Breast epithelium (tissue), 4 donors: ENCODE measurements at places on chromosomes 5 and 9. TPM values are rescaled to one million over a fixed set of nuclear protein-coding genes. Genes with fewer than 3 reads are reported as not detected.

DNA sequence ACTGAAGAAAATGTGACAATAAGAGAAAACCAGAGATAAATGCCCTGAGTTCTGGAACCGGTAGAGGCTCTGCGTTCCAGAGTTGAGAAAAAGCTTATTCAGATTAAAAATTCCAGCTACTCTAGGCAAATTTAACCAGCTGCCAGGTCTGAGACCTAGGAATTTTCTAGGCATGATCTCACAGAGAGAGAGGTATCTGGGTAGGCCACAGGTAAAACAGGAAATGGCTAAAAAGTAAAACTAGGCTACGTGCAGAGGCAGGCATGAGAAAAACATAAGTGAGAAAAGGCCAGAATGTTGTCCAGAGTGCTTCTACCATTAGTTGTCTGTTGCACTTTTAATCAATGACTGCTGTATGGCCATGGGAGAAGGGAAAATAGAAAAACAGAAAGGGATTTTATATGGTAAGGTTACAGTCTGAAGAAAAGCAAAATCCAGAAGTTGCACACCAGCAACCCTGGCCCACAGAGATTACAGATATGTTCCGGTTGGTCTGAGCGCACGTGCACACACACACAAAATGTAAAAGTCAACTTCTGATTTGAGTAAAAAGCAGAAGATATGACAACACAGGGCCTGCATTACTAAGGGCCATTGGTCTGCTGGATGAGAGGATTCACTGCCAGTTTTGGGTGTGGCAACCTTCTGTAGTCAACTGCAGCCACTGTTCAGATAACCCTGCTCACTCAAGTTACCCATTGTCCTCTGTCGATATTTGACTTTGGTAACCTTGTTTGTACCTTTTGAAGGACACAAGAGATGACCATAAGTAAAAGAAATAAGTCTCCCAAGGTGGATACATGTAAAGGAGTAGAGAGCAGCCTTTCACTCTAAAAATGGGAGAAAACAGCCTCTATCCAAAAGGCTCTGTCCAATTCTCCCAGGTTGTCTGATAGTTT is 266.0 kb downstream of the DTWD2 start:
- H3K36me3 ChIP-seq: no peaks in the 10 kb centered on the region
- H3K4me3 ChIP-seq: no peak overlapping the region
- no peak overlapping the region for H3K27ac ChIP-seq
- DNase-seq: no peak
- no peaks in the 10 kb centered on the region for H3K4me1 ChIP-seq
- H3K27me3 ChIP-seq: no peaks in the 10 kb centered on the region

- no peaks in the 10 kb centered on the region for H3K27me3 ChIP-seq
- H3K36me3 ChIP-seq: no peaks in the 10 kb centered on the region
- no peak overlapping the region for H3K4me3 ChIP-seq
- no peaks in the 10 kb centered on the region for H3K4me1 ChIP-seq
These were observed 52.4 kb downstream of the MELK start for GRCh38 chr9:36625006-36625615.

- DNase-seq: no peak
- no peak overlapping the region for H3K4me3 ChIP-seq
- H3K4me1 ChIP-seq: no peaks in the 10 kb centered on the region
- H3K27ac ChIP-seq: no peak overlapping the region
- H3K27me3 ChIP-seq: no peaks in the 10 kb centered on the region
These were observed 49.0 kb upstream of the LMX1B start for GRCh38 chr9:126564716-126565115.

DNA sequence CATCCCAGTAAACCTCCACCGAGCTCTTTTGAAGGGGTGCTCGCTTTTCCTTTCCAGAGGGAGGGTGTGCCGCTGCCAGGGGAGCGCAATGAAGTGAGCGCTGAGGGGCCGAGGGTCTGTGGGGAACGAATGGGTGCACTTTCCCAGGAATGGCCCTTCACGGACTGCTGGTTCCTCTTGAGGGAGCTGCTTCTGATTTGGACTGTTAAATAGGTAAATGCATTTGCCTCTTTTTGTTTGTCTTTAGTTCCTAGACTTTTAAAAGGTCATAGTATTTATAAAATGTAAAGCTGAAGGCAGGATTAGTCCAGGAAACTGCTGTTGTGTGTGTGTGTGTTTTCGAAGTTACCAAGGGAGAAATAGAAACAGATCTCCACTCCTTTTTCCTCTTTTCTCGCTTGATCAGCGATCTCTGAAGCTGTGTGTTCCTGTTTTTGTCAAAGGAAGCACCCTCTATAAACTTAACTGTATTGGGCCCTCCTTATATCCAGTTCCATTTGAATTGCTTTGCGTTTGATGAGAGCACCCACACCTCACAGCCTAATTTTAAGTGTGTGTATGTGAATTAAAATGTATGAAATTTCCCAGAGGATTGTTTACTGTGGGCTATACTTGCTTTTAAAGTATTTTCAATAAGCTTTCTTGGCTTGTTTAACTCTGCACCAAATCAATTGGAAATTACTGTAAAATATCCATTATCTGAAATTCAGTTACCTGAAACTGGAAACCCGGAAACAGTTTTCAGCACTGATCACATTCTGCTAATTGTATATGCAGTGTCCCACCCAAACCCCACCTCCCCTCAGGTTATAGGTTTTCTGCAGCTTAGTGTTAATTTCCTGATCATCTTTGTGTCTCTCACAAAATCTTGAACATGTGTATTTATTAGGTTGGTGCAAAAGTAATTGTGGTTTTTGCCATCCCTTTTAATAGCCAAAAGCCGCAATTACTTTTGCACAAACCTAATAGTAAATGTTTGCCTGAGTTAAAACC is 966 bp downstream of the SNX2 start:
- no peaks in the 10 kb centered on the region for H3K27me3 ChIP-seq
- peak overlapping the region; percentile 95 for H3K4me3 ChIP-seq
- no peaks in the 10 kb centered on the region for H3K36me3 ChIP-seq
- no peaks in the 10 kb centered on the region for H3K4me1 ChIP-seq
- no peak for DNase-seq

DNA sequence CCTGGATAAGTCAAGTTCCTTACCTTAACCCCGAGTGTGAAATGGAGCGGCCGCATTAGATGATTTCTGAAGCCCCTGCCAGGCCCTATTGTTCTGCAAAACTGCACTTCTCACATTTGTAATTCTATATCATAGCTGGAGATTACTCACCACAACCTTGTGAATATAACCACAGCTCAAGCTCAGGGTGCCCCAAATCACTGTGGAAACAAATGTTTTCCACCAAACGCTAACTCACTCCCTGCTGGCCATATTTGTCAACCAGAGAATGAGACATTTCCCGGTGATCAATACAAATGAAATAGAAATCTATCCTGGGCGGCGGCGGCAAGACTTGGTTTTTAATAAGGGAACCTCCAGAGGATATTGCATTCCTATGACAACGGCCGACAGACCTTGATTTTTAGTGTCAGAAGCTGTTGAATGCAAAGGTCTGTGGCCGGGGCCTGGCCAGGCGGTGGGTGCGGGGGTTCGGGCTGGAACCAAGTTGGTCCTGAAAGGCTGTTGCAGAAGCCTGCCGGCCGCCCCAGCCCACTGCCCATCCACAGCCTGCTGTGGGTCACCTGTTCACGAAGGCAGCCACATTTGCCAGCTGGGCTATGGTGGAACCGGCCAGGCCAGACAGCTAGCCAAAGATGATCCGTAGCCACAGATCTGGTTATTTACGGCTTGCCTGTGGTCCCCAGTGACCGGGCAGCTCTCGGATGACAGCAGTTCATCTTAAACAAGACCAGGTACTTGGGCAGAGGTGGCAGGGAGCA is 93.9 kb upstream of the LMX1B start:
- H3K36me3 ChIP-seq: no peaks in the 10 kb centered on the region
- no peak overlapping the region for H3K4me3 ChIP-seq
- peaks cover 11% of the 10 kb centered on the region for H3K27me3 ChIP-seq
- DNase-seq: no peak
- peaks cover 6% of the 10 kb centered on the region for H3K4me1 ChIP-seq

The MRPS27 gene
- total RNA-seq: 71.3 TPM

The BNC2 gene
- total RNA-seq: 15.8 TPM

The TRIM14 gene
- total RNA-seq: 14.9 TPM

The TAS2R1 gene
- not detected for total RNA-seq

The SH3RF2 gene
- total RNA-seq: 9.5 TPM
